T-helper 1 cell (primary cell): ENCODE measurements at places on chromosomes 4 and X.

GRCh38 chr4:176274441-176274840, 5.4 kb upstream of the ASB5 start:
- no peak for DNase-seq

DNA sequence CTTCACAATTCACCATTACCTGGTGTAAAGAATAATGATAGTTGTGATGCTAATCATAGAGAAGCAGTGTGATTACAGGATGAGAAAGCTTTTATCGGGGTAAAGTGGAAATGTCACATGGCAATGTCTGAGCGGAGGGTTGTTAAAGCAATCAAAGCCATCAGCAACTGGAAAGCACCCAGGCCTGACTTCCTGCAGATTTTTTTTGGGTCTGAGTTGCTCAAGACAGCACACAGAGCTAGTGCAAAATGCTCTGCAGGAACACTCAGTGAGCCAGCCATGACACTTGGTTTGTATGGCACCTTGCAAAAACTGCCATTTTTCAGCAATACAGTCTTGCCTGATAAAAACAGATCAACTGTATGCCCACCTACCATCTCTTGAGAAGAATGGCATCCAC, 152.9 kb downstream of the COL4A6 start:
- DNase-seq = no peak

DNA sequence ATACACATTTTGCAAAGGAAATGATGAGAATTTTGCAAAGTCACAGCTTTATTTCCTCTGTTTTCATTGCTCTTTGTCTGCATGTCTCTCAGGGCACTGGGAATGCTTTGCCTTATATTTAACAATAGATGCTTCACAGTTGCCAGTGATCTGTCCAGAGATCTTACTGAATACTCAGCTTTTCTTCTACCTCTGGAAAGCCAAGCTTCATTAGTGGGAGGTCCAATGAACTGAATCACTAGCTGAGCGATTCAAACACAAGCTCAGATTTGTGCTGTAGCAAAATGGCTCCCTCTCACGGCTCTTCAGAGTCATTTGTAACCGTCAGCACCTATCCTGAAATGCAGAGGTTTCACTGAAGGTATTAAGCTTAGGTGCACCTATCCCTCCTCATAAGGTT, 138.9 kb downstream of the DCLK2 start:
- DNase-seq = no peak

DNA sequence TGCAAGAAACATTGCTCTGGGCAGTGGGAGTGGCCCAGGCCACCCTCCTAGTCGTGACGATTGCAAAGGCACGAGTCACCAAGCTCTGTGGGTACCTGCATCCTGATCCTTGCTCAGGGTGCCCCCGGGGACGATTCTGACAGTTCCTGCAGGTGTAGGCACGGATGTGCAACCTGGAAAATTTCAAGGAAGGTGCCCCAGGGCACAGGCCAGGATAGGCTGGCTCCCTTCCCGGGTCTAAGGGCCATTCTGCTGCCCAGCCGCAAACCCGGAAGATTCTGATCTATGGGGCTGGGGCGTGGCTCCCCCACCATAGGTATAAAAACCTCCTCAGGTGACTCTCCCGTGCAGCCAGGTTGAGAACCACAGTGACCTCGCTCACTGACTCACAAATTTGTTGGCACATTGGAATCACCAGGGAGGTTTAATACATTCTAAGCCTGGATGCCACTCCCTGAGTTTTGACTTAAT, 228.5 kb downstream of the PTTG2 start:
- DNase-seq = no peak

DNA sequence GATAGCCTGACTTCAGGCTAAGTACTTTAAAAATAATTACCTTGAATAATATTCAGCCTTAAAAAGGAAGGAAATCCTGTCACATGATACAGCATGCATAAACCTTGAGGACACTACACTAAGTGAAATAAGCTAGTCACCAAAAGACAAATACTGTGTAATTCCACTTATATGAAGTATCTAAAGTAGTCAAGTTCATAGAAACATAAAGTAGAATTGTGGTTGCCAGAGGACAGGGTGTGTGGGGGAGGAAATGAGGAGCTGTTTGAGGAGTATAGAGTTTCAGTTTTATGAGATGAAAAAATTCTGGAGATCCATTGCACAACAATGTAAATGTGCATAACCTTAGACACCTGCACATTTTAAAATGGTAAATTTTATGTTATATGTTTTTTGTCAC, 5.6 kb upstream of the STPG2 start:
- DNase-seq = no peak
